GM06990 (cell line): ENCODE measurements at places on chromosomes 2 and 18.

GRCh38 chr2:219881851-219882250 lies 254.4 kb downstream of the SLC4A3 start:
- DNase-seq = no peak

DNA sequence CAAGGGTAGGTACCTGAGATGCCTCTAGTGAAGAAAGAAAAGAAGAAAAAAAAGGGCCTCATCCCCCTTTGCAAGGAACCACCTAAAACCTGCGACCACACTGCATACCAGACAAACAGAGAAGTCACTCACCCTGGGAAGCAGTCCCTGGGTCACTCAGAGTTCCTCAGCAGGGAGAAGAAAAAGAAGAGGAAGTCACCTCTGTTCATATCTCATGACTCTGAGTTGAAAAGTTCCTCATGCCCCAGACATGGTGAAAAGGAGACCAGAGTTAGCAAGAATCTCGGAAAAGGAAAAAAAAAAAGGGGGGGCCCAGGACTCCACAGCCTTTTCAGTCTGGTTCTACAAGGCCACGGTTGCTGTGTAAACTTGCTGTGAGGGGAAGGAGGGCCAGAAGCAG lies 478.4 kb upstream of the NRXN1 start:
- DNase-seq = no peak

DNA sequence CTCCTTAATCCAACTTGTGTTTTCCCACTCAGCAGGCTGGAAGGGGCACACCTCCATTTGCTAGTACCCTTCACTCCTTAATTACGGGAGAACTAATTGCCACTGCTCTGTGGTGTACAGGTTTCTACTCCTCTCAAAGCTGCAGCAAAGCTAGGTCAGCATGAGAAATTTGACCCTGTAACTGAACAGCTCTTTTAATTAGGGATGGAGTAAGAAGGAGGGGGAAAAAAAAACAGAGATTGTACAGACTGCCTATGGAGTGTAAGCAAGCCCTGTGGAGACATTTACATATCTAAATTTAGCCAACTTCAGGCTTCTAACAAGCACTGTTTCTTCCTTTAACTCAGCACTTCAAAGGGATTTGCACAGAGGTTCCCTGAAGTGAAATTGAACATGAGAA lies 629.7 kb upstream of the SETBP1 start:
- DNase-seq = no peak

DNA sequence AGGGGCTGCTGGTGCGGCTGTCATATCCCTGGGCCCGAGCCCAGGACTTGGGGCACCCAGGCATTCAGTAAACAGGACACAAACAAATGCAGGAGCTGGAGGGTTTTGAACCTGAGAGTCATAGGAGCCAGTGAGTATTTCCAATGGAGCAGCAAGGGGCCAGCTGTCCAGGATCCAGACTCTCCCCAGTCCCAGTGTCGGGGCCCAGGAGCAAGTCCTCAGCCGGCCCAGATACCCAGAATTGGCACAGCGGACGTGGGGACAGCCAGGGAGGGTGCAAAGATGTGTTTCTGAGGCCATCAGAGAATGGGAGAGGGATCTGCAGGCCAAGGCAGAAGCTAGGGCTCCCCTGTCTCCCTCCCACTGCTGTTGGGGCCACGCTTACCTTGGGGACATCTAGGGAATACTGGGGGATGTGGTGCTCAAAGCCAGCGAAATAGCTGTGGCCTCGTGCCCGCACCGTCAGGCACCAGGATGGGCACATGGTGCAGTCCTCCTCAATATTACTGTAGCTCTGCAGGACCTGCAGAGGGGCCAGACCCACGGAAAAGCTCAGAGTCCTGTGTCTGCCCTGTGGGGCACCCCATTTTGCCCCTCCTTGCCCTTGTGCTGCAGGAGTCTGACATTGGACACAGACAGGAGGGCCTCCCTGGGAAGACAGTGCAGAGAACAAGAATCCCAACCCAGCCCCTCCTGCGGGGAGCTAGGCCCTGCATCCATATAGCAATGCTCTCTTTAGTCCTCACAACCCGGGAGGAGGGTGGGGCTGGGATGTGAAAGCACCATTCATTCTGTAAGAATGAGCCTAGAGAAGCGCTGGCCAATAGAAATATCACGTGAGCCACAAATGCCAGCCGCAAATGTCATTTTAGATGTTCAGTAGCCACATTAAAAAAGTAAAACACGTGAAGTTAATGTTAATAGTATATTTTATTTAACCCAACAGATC lies 15.4 kb downstream of the CFAP65 start:
- no peak for DNase-seq

GRCh38 chr2:88088999-88089398 lies 21.4 kb downstream of the SMYD1 start:
- no peak for DNase-seq

DNA sequence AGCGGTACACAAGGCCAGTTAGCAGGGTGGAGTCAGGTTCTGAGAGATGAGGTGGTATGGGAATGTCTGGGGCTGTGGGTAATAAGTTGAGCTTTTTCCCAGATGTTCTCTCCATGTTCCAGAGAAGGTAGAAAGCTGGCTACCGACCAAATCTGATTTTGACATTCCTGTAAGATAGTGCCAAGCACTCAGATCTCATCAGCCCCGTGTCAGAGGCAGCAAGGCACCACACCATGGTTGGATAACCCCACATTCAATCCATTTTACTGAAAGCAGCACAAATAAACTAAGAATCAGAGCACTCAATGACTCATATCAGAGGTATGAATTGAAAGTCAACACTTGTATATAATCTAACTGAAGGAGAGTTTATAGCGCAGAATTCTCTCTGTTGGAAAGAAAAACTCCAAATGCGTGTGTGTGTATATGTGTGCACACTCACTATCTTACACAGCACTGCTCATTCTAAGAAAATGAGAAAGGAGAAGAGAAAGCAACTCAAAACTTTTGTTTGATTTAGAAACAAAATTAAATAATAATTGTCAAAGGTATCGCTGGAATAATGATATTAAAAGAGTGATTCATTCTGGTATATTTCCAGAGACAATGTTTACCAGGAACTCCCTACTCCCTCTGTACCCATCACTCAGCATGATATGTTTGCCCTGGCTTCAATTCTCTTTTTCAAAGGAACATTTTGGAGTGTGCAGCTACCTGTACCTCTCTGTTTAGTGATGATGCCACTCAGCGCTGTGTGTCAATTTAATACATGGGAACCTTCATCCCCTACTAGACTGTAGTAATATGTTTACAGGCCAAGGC lies 375.1 kb upstream of the ID2 start:
- no peak for DNase-seq

- no peak for DNase-seq
Measured at GRCh38 chr2:163734881-163735684, 725 bp downstream of the FIGN start.

DNA sequence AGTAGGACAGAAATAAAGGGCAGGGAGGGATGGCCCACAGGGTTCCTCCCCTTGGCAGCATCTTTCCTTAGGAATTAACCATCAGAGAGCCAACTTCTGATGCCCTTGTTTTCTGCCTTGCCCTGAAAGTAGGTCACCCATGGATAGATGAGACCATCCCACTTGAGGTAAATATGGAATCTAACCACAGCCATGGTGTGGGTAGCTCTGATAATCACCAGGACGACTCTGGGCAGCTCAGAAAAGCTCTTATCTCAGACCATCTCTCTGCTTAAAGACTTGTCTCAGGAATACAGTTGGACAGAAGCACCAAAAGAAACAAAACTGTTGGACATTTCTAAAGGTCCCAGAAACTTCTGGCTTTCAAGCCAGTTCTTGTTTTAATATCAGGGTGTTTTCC lies 101.4 kb upstream of the CELF4 start:
- DNase-seq = no peak

DNA sequence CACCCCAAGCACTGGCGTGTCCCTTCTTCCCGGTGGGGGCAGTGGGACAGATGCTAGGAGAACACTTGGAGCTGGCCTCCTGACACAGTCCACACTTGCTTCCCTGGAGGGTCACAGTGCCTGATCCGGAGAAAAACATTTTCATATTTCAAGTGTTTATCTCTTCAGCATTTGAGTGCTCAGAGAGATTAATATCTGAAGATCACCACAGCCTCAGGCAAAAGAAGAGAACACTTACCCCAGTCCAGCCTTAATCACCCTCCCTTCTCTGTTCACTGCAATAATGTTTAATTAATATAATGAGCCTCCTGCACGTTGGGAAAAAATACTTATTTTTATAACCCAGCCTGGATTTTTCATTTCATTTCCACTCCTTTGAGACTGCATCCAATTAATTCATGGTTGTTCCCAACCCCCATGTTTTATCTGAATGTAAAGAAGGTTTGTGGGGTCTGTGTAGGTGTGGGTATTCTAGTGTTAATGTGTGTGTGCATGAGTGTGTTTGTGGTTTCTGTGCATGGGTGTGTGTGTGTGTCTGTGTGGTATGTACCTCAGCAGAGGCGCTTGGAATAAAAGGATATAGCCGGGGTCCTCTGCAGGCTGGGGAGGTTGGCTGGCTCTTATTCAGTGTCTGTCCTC lies 72.1 kb downstream of the NRP2 start:
- DNase-seq = no peak

GRCh38 chr2:128590309-128591021 lies 271.8 kb upstream of the HS6ST1 start:
- no peak for DNase-seq

- peak; percentile 42 for DNase-seq
Measured at GRCh38 chr2:200455958-200456421, 53.9 kb downstream of the KCTD18 start.
